ENCODE measurements at places on chromosomes 6 and 20.

- DNase-seq = no peak
Measured at GRCh38 chr6:11460837-11461661, 76.5 kb upstream of the TMEM170B start.

- no peak for DNase-seq
Measured at GRCh38 chr6:160103825-160104100, 17.9 kb upstream of the SLC22A1 start.

- no peak for DNase-seq
Measured at GRCh38 chr6:132571774-132572173, 1.7 kb downstream of the TAAR6 start.

GRCh38 chr6:6591778-6592465 lies 3.4 kb downstream of the LY86 start:
- no peak for DNase-seq

- peak; percentile 18 for DNase-seq
Measured at GRCh38 chr20:37384683-37385174, 38.8 kb downstream of the SRC start.

DNA sequence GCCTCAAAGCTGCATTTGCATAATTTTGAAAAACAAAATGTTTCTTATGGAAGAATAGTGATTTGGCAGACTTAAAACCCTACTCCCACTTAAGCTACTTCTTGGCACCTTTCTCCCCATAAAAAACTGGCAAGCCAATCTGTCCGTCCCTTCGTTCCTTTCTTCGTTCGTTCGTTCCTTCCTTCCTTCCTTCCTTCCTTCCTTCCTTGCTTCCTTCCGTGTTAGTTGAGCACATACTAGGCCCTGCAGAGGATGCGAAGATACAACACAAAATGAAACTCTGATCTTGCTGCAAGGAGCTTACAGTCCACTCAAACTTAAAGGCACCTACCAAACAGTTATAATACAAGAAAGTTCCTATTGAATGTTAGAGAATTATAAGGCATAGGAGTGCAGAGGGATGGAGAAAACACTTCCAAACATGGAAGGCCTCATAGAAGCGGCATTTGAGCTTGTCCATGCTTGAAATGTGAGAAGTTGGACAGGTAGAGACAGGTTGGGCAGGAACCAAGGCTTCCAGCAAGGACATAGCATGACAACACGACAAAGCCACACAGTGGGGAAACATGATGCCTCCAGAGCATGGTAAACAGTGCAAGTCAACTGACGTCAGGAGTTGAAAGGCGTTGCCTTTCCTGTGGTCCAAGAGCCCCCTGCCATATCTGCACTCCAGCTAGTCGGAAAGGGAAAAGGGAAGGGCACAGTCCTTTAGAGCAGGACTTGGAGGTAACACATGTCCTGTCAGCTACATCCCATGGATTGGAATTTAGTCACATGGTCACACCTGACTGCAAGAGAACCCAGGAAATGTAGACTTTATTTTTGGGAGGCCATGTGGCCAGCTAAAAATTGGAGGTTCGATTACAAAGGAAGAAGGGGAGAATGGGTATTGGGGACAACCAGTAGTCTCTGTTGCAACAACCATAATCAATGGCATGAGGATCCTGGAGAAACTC lies 7.0 kb downstream of the PNPLA1 start:
- no peak for DNase-seq

- DNase-seq = no peak
Measured at GRCh38 chr6:157983406-157984119, 1.9 kb downstream of the SYNJ2 start.

- DNase-seq = no peak
Measured at GRCh38 chr20:20632644-20633043, 79.8 kb downstream of the RALGAPA2 start.

DNA sequence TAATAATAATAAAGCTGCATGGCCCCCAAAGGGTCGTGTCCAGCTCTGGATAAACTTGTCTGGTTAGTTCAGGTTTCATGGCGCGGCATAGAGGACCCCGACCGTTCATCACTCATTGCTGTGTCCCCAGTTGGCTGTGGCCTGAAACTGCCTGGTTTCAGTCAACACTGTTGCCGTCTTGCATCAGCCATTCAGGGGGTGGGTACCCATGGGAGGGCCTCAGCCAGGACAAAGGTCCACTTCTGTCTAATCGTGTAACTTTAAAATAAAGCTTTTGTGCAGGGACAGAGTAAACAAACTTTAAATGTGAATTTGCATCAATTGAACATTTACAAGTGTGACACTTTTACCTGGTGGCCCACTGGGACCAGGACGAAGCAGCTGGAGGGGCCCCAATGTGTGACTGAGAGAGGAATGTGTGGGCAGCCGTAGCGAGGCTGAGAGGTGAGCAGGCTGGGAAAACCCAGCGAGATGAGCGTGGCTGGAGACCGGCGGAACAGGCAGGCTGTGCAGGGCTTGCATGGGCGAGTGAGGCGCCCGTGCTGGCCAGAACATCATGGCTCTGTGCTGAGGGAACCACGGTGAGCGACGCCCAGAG lies 22.3 kb upstream of the UNC93A start:
- no peak for DNase-seq

DNA sequence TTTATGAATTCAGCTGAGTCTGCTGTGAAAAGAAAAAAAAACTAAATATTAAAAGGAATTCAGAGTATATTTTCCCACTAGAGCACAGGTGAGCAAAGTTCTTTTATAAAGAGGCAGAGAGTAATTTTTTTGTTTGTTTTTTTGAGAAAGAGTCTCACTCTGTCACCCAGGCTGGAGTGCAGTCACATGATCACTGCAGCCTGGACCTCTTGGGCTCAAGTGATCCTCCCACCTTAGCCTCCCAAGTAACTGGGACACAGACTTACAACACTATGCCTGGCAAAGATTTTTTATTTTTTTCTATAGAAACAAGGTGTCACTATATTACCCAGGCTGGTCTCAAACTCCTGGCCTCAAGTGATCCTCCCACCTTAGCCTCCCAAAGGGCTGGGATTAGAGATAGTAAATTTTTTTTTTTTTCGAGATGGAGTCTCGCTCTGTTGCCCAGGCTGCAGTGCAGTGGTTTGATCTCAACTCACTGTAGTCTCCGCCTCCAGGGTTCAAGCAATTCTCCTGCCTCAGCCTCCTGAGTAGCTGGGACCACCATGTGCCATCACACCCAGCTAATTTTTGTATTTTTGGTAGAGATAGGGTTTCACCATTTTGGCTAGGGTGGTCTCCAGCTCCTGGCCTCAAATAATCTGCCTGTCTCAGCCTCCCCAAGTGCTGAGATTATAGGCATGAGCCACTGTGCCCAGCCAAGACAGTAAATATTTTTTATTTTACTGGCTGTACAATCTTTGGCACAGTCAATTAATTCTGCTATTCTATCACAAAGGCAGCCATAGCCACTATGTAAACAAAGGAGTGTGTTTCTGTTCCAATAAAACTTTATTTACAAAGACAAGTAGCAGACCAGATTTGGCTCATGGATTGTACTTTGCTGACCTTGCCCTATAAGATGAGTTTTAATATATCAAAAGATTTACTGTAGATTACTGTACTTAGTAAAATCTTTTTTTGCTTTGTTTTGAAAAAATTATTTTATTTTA lies 14.5 kb upstream of the B4GALT5 start:
- DNase-seq = no peak

- DNase-seq = no peak
Measured at GRCh38 chr20:55667955-55668354, 337.4 kb downstream of the CBLN4 start.
